ENCODE measurements at places on chromosomes 3 and 15.
A peak's percentile ranks its signal among the peaks of the same experiment; 100 is the strongest.

DNA sequence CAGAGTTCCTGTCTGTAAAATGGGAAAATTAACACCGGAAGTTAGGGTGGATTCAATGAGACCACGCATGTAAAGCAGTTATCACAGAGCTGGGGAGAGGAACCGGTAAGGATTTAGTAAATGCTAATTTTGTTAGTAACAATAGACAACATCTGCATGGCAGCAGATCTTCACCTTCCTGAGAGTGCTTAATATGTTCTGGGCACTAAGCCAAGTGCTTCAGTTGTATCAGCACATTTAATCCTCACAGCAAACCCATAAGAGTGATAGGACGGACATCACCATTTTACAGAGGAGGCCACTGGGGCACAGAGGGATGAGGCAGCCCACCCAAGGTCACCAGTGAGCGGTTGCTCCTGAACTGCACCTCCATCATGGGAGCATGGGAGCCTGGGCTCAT lies 189.4 kb downstream of the WNT5A start:
- peak; percentile 50 for DNase-seq

GRCh38 chr3:30655187-30655812 lies 48.9 kb downstream of the TGFBR2 start:
- peak; percentile 65 for DNase-seq

DNA sequence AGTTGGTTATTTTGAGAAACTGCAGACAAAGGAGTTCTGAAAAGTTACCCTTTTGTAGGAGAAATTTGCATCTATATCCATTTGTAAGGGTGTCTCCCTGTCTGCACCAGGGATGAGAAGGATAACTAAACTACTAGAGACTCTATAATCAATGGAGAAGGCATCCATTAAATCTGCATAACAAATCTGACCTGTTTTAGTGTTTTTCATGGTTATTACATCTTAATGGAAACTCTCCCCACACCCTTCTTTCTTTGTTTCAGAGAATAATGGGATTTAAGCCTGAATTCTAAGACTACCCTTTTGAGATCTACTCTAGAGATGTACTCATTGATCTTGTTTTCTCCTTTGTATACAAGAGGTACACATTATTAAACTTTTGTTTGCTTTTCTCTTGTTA lies 82.0 kb upstream of the DAZL start:
- no peak for DNase-seq

DNA sequence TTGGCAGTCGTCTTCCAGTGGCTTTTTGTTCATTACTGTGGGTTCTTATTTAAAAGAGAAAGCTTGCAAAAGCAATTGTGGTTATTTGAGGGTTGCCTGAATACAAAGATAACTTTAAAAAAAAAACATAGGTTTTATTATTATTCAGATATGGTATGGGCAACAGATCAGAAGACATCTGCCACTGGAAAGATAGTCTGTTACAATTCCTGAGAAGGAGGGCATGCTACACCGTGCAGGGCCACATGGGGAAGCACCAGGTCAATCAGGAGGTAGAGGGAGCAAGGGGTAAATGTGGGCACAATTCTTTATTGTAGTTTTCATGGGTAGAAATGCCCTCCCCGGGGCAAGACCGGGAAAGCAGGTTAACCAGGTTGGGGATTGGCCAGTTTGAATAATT lies 46.5 kb downstream of the BBS4 start:
- no peak for DNase-seq

- peak; percentile 70 for DNase-seq
Measured at GRCh38 chr3:40476478-40477470, at the start of gene ZNF619. TSS of gene ZNF619 (plus strand) at chr3:40477122. CDS start at chr3:40477980, 858 bp downstream.

GRCh38 chr3:184637705-184638104 lies 74.2 kb downstream of the MAGEF1 start:
- peak; percentile 37 for DNase-seq

- no peak for DNase-seq
Measured at GRCh38 chr3:188670446-188670845, 501.3 kb upstream of the TPRG1 start.

- DNase-seq = peak; percentile 52
Measured at GRCh38 chr3:156792945-156793344, 33.2 kb upstream of the LEKR1 start.

GRCh38 chr3:133620066-133620784 lies 41.5 kb downstream of the TOPBP1 start:
- no peak for DNase-seq

- DNase-seq = no peak
Measured at GRCh38 chr3:156120528-156121251, at the start of gene KCNAB1. TSS of gene KCNAB1 (plus strand) at chr3:156120578.

GRCh38 chr15:57582090-57582489 lies 9.6 kb upstream of the MYZAP start:
- no peak for DNase-seq

- no peak for DNase-seq
Measured at GRCh38 chr3:184600685-184601377, 39.2 kb downstream of the EPHB3 start.

GRCh38 chr15:70483513-70483912 lies 279.8 kb downstream of the UACA start:
- DNase-seq = no peak

DNA sequence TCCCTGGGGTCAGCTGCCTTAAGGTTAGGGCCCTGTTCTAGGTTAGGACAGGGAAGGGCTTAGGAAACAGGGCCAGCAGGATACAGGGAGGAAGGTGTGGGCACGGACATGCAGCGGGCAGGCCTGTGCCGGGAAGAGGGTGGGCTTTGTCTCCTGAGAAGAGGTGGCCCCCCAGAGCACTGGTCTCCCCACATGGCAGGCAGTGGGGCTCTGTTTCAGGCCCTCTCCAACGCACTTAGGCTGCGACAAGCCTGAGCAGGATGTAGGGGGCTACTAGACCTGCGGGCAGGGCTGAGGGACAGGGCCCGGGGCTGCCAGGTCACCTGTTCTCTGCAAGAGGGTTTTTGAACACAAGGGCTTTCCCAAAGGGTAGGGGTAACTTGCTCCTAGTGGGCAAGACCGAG lies 33.5 kb downstream of the KLF13 start:
- no peak for DNase-seq

- no peak for DNase-seq
Measured at GRCh38 chr3:97713634-97714033, 50.9 kb upstream of the ARL6 start.

DNA sequence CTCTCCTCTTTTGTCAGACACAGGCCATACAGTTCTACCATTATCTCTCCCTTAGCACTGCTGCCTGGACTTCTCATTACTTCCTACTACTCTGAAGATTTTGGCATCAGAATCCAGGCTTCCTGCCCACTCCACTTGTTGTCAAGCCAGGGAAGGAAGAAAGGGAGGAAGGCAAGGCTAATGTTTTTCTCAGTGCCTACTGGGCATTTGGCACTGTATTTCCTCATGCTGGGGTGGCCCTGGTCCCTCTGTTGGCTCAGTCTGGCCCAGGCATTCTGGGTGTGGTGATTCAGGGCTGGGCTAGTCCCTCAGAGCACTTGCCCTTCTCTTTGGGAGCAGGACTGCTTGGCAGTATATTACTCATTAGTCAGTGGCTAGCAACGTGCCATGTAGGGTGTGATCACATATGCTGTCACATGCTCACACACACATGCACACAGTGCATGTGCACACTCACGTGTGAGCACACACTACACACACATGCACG lies 52.9 kb downstream of the BSN start:
- no peak for DNase-seq

- DNase-seq = no peak
Measured at GRCh38 chr3:108602249-108602934, 12.9 kb downstream of the DZIP3 start.

DNA sequence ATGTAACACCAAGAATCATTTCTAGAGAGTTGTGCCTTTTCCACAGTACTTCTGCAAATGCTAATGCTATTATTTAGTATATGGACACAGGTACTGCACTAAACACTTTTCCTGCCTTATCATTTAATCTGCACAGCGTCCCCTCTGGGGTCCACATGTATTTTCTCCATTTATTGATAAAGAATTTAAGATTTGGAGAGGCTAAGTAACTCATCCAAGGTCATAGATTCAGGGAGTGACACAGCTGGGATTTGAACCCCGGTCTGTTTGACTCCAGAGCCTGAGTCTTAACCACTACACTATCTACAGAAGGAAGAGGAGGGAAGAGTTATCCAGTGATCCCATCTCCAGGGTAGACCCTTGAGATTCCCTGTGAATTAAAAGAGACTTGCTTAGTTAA lies 24.9 kb upstream of the TPRG1 start:
- no peak for DNase-seq

GRCh38 chr15:90844696-90845095 lies 23.7 kb upstream of the FURIN start:
- no peak for DNase-seq

GRCh38 chr3:93906245-93906644 lies 67.5 kb downstream of the PROS1 start:
- no peak for DNase-seq

DNA sequence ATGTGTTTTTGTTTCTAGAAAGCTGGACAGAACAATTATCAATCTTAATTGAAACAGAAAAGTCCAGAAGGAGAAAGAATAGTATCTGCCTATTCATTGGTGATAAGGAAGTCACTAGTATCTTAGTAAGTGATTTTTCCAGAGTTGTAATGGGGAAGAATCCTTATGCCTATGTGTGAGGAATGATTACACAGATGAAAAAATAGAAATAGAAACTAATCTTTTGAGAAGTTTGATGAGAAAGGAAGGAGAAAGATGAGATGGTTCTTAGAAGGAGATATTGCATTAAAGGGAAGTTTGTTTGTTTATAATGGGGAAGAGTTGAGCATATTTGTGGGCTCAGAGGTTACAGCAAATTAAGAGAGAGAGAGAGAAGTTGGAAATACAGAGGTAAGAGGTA lies 42.7 kb upstream of the CBLB start:
- DNase-seq = no peak

DNA sequence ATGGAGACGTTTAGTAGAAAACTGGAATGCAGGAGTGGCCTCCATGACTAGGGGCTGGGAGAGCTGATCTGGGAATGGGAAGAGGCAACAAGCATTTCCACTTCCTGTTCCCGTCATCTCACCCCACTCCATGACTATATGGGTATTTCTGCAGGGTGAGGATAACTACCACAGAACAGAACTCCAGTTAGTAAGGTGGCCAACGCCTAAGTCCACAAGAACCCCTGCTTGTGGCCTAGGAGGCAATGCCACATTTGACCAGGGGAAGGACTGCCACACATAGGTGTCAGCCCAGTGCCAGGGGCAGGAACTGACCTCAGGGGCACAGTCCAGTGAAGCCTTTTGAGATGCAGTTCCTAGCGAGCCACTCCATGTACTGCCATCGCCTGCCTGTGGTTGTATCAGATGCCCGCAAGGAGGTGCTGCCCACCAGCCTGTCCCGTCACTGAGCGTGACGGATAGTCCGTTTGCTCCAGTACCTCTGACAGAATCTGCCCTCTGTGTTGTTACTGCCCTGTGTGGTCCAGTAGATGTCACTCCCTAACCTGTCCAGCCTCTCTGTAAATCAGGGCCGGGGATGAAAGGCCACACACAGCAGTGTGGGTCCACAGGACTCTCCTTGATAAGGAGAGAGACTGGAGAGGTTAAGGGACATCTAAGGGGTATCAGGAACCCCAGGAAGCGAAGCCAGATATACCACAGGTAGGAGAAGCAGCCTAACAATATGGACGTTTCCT lies 3.5 kb upstream of the MTFMT start:
- DNase-seq = peak; percentile 54

GRCh38 chr15:50633653-50634052 lies 52.9 kb downstream of the TRPM7 start:
- peak; percentile 65 for DNase-seq

DNA sequence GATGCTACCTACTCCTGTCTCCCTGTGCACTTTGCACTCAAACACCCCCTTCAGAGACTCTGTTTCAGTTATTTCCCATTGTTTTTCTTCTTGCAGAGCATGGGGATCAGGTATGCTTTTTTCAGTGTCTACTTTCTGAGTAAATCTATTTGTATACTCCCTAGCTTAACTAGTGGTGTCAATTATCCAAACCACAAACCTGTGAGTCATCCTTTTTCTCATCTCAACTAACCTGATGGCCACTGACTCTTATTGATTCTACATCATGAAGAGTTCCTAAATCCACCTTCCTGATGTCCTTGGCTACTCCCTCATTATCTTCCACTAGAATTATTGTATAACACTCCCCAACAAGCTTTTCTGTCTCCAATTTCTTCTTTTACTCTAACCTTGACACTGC lies 68.0 kb downstream of the DIPK2A start:
- DNase-seq = peak; percentile 56

DNA sequence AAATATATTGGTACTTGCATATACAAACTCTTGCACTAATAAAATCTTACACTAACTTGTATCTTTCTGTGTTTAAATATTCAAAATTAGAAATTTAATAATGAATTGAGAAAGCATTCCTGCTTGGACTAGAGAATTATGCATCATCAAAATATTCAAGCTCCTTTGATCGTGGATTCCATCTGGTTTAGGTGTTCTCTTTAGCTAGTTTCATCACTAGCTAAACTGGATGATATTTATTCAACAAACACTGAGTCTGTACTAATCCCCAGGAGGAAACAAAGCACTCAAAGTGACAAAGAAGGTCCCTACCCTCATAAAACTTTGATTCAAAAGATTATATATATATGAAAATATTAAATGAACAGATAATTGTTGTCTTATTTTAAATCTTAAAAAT lies 1360.9 kb upstream of the ALCAM start:
- peak; percentile 18 for DNase-seq

DNA sequence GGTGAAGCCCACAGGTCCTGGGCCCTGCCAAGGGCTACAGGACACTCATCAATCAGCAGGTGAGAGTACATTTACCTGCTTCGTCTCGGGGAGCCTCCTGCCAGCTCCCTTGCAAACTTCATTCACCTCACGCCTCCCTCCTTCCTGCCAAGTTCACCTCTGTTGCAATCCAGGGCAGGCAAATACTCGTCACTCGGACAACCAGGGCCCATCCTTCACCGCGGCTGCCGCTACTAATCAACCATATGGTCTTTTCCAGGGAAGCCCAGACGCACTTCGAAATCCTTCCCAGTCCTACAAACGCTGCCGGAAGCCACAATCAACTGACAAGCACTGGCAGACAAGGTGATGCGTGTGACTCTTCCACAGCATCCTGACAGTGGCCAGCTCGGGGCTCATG lies 200.7 kb upstream of the NSMCE3 start:
- DNase-seq = no peak

DNA sequence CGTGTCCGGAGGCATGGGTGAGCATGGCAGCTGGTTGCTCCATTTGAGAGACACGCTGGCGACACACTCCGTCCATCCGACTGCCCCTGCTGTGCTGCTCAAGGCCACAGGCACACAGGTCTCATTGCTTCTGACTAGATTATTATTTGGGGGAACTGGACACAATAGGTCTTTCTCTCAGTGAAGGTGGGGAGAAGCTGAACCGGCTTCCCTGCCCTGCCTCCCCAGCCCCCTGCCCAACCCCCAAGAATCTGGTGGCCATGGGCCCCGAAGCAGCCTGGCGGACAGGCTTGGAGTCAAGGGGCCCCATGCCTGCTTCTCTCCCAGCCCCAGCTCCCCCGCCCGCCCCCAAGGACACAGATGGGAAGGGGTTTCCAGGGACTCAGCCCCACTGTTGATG lies 49.5 kb downstream of the PGPEP1L start:
- no peak for DNase-seq
